ENCODE measurements at places on chromosomes 1 and 21.

GRCh38 chr1:115479055-115479482, 141.0 kb upstream of the NGF start:
- no peak for DNase-seq

- DNase-seq = peak; percentile 38
Measured at GRCh38 chr1:41856944-41857285, 61.8 kb downstream of the HIVEP3 start.

- DNase-seq = no peak
Measured at GRCh38 chr1:182384387-182384960, 7.1 kb downstream of the GLUL start.

- peak; percentile 66 for DNase-seq
Measured at GRCh38 chr1:183812128-183812527, 7.2 kb downstream of the RGL1 start.

GRCh38 chr1:228141226-228142044, 1.4 kb downstream of the GUK1 start:
- peak; percentile 79 for DNase-seq

DNA sequence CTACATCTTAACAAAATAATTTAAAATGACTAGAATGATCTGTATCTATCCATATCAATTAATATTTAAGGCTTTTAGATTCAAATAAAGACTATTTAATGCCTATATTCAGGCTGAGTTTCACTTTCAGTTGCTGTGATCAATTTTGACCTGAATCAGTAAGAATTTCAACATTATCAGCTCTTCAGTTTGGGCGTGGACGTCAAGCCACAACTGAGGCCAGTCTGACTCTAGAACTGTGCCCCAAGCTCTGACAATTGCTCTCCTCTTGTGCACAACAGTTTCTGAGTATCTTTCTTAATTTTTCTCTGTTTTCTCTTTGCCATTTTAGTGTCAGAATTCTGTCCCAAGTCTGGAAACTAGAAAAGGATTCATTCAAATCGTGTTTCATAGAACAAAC, 1095.5 kb downstream of the PLA2G4A start:
- DNase-seq = no peak
